ENCODE measurements at places on chromosomes 6 and 20.

DNA sequence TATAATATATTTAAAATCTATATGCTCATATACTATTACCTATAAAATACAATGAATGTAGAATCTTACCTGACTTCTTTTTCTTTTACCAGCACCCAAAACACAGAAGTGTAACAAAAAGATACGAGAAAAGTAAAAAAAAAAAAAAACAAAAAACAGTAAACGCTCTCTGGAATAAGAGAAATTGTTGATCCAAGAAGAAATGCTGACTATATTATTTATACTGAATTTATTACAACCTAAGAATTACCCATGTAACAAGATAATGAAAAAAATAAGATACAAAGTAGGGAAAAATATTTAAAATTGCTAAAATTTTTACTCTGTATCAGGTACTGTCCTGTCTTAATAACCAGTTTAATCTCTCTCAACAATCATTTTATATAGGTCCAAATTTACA is 787.9 kb upstream of the MAN1A1 start:
- no peak for DNase-seq

DNA sequence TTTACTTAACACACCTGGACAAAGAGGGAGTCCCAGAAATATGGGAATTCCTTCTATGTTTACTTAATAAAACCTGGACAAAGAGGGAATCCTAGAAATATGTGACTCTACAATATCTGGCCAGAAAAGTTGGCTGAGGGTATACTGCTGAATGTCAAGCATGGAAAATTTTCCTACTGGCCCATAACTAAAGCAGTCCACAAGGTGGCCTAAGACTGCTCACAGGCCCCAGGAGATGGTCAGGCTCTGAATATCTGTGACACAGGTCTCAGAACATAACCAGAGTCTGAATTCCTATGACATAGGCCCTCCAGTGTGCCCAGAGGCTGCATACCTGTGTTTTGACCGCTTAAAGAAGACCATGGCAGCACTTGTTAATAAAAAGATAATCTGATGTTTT is 578.2 kb upstream of the NRSN1 start:
- no peak for DNase-seq

DNA sequence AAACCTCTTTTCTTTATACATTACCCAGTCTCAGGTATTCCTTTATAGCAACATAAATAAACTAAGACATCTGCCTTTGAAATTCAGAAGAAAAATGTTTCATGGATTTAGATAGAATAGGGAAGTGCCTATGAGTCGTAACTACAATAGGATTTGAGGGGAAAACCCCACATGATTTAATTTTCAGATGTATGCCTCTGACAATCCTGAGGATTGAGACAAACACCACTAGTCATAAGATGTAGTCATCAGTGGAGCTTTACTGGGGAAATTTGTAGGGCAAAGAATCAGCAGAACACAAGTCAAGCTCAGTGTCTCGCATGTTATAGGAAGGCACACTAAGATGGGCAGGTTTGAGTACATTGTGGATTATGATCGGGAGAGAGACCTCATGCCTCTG is 566.4 kb downstream of the BMP2 start:
- DNase-seq, result no peak

GRCh38 chr20:47063407-47063806 is 168.8 kb downstream of the EYA2 start:
- DNase-seq, result no peak

DNA sequence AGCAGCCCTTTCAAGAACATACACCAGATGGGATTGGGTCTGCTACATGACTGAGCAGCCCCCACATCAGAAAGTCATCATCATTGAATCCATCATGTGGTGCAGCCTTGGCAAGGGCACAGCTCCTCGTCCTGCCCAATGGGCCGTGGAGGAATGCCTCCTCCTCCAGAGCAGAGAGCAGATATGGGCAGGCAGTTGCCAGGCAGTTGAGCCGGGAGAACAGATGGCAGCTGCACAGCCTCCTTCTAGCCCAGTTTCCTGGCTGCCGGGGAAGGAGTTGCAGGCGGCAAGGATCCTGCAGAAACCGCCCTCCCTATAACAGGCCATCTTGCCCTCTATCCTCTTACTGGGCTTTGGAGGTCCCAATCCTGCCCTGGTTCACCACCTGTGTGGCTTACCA is 11.9 kb upstream of the ZFAND3 start:
- DNase-seq, result no peak

- DNase-seq, result no peak
Measured at GRCh38 chr6:22956029-22956681, 386.8 kb downstream of the HDGFL1 start.

DNA sequence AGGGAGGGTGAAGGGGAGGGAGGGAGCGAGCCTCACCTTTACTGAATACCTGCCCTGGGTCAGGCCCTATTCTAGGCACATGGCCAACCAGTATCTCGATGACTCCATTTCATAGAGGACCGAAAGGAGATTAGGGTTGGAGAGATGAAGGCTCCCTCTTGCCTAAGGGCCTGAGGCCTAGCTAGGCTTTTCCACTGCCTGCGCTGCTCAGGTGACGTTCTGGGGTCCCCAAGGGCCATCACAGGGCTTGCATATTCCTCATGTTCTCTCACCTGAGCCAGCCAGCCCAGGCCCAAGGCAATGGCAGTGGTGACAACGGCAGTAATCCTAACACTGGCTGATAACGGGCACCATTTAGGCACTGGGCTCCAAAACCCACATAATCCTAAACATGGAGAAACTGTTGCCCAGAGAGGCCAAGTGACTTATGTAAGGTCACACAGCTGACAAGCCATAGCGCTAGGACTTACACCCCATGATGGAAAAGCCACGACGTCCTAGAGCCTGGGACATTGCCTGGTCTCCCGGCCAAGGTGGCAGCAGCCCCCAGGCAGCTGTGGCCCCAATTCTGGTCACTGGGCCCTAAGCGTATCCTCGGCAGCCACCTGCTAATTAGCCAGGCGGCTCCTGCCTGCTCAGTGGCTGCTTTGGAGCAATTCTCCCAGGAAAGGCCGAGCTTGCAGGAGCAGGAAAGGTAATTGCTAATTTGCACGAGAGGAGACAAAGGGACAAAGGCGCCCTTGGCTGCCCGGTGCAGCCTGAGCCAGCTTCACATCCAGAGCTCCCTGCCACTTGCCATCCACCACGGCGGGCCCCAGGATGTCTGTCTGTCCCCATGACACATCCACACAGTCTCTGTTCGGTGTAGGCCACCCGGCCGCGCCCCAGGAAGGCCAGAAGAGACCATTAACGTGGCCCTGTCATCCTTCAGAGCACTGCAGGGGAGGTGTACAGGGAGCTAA is 21.5 kb downstream of the NOL4L start:
- no peak for DNase-seq

DNA sequence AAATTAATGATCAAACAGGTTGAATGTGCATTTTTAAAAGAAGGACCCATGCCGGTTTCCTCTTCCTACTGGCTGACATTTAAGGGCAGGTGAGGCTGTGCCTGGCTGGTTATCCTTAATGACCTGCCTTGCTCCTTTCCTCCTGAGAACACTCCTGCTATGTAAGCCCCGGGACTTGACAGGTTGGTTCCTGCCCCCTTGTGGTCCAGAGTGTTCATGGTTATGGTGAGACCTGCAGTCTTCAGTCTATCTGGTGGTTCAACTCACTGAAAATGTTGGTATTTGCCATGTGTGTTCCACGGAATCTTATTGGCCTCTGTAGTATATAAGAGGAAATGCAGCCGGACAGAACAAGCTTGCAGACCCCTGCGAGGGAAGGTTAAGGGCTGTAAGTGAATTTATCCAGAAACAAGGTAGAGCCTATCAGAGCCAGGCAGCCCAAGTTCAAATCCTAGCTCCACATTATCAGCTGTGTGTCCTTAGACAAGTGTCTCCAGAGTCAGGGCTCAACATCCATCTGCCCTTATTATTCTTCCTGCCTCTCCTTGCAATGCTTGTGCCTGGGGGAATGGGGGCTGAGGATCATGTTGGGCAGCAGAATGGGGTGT is 5.2 kb upstream of the BPIFA3 start:
- DNase-seq, result no peak

DNA sequence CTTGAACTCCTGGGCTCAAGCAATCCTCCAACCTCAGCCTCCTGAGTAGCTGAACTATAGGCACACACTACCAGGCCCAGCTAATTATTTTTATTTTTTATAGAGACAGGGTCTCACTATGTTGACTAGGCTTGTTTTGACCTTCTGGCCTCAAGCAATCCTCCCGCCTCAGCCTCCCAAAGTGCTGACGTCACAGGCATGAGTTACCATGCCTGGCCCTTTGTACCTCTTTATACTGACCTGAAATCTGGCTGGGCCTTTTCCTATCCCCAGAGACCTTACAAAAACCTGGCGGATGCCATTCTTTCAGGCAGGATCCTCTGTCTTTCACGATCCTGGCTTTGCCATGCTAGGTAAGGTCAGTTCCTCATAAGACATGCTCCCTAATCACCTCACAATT is 11.5 kb downstream of the WFDC3 start:
- DNase-seq, result no peak

GRCh38 chr20:11677836-11678235 is 239.9 kb upstream of the BTBD3 start:
- DNase-seq, result no peak

DNA sequence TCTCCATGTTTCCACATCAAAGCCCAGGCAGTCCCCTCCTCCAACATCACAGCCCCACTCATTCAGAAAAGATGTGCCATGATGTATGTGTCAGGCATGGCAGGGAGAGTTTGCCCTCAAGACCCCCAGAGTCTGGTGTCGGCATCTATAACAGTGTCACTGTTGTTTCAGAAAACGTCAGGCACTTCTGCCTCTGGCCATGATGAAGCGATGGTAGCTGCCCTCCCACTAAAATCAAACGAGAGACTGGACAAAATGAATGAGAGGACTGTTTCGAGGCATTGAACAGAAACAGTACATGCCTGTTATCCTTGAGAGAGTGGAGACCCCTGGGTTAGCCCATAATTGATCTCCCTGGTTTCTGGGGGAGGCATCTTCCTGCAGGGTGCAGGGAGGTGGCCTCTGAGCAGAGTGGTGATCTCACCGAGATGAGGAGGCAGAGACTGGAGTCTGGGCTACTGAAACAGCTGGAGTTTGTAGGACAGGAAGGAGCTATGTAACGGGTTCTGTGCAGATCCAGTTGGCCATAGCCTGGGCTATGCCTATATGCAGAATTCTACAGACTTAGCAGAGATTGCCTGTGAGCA is 144.5 kb downstream of the SYCP2 start:
- no peak for DNase-seq

DNA sequence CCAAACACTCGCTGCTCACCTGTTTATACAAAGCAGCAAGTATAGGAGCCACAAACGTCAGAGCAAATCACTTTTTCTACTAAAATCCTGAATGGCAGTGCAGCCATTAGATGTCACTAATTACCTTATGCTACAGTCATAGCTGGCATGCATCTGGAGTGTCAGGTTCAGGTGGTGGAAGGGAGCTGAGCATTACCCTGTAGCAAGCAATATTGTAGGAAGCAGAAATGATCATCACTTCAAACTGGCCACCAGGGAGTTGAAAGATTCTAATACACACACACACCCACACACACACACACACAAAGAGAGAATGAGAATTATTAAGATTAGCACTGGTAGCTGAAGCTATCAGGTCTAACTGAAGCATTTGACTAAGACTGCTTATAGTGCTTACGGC is 75.8 kb downstream of the EFHC1 start:
- DNase-seq, result no peak

- no peak for DNase-seq
Measured at GRCh38 chr6:119148098-119148824, 69.8 kb upstream of the FAM184A start.

GRCh38 chr6:142407685-142408273 is 106.0 kb downstream of the ADGRG6 start:
- DNase-seq, result no peak

GRCh38 chr6:35319346-35320030 is 21.9 kb downstream of the DEF6 start:
- DNase-seq, result no peak

- no peak for DNase-seq
Measured at GRCh38 chr6:87583822-87584221, 6.0 kb downstream of the RARS2 start.

DNA sequence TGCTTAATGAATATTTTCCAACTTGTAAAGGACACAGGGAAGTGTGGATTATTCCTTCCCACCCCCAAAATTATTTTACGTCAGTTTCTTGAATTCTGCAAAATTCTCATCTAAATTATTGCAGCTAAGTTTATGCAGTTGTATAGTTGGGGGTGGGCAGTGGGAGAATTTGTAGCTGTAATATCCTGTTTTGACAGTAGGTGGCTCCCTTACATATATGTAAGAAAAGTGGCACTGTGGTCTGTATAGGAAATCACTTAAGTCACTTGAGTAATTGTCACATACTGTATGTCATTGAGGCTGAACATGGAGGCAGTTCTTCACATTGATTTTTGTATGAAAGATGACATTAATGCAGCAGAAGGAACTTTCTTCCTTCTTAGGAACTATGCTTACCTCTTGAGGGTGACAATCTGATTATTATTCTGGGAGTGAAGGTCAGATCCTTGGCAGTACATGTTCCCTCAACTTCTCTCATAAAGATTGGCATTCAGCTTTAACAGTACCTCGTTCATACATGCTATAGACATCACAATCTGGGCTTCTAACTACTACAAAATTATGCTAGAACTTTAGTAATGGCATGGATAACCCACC is 14.6 kb upstream of the CFAP206 start:
- DNase-seq, result no peak

DNA sequence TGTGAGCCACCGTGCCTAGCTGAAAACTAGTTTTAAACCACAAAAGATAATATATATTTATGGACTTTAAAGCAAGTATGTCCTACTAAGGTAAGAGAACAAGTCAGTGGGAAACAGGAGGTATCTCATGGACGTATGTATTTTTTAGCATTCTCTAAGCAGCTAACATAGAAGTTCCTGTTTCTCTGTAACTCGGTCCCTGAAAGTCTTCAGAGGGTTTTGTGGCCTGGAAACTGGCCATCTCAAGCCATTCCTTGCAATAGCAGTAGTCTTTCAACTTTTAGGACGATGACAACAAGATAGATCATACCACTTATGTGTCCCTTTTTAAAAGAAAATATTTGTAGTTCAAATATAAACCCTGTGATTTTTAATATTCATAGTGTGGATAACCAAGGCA is 95.6 kb upstream of the RALGAPA2 start:
- DNase-seq, result no peak

DNA sequence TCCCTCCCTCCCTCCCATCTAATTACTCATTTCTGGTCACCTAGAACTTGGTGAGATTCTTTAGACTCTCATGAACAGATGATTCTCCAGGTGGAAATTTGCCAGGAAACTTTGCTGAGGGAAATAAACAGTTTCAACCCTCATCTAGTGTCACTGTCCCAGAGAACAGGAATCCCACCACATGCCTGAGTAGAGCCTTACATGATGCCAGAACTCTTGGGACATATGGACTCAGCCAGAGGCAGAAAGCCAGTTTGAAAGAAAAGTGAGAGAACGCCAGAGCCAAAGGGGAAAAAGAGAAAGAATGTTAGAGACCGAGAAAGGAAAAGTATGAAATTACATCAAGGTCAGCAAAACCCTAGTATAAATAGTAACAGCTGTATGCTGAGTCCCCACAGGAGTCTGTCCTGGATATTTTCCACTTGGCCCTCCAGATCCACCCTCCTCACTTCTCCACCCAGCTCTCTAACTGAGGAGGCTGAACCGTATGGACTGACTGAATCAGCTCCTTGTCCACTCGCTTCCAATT is 127.5 kb upstream of the COL21A1 start:
- no peak for DNase-seq

GRCh38 chr6:129030215-129030614 is 147.3 kb downstream of the LAMA2 start:
- no peak for DNase-seq

GRCh38 chr20:41895241-41896032 is 277.3 kb upstream of the CHD6 start:
- no peak for DNase-seq
